ENCODE measurements at places on chromosomes 2 and 18.

GRCh38 chr2:135799738-135800137 is 37.2 kb downstream of the LCT start:
- no peak for DNase-seq

DNA sequence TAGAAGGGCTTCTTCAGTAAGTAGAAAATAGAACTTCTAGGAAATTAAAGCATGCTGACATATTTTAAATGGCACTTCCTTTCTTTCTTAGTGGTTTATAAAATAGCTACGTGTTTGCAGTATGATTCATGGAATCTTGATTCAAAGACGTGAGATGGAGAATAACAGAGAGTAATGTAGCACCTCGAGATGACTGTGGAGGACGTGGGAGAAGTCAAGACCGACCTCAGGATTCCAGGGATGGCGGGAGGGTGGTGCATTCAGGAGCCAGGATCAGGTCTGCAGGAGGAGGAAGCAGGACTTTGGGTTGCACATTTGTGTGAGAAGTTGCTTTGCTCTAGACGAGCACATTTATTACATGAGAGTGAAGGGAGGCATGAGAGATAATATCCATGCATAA is 56.0 kb downstream of the DCDC2C start:
- no peak for DNase-seq

- DNase-seq, result no peak
Observed at GRCh38 chr18:58051765-58052460, 7.9 kb downstream of the NEDD4L start.

GRCh38 chr2:162029287-162029901 is 44.6 kb downstream of the DPP4 start:
- DNase-seq, result no peak

DNA sequence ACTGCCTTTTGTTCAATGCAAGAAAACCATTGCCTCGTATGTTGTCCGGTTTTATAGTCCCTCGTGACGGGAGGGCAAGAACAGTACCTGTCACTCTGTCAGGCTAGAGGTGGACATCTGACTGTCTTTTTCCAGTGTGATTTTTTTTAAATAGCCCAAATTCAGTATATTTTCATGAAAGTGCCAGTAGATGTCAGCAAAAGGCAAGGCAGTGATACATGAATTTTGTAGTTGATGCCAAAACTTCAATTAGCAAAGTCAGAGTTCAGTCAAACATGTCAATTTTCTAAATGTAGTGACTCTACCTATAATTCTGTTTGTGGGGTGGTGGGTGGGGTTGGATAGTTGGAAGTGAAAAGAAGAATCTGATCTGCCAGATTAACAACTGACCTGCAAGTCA is 296.0 kb upstream of the MC4R start:
- no peak for DNase-seq

DNA sequence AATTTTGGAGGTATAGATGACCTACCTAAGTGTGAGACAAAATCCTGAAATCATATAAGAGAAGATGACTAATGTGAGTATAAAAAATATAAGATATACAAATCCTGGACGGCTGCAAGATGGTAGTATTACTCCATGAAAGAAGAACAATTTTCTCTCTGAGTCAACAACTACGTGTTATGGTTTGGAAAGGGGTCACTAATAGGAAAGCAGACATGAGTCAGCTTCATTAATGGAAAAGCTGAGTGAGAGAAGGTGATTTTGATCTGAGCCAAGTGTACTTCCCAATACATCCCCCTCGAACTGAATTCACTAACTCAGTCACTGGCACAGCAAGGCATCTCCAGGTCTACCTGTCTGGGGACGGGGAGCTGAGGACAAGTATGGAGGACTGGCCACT is 20.1 kb upstream of the SELENOI start:
- DNase-seq, result no peak
